ENCODE measurements at places on chromosomes 7 and 10. TPM values are rescaled to one million over a fixed set of nuclear protein-coding genes. Genes with fewer than 3 reads are reported as not detected.

The PRKAR2B gene
- 6.8 TPM for total RNA-seq

The PLXNA4 gene
- 6.5 TPM for total RNA-seq

The FGFBP3 gene
- 0.59 TPM for total RNA-seq

The VGF gene
- 3.0 TPM for total RNA-seq

The CUZD1 gene
- total RNA-seq, result 0.30 TPM

The AUTS2 gene
- total RNA-seq, result 12.3 TPM
